ENCODE measurements at places on chromosomes 2 and 18.

DNA sequence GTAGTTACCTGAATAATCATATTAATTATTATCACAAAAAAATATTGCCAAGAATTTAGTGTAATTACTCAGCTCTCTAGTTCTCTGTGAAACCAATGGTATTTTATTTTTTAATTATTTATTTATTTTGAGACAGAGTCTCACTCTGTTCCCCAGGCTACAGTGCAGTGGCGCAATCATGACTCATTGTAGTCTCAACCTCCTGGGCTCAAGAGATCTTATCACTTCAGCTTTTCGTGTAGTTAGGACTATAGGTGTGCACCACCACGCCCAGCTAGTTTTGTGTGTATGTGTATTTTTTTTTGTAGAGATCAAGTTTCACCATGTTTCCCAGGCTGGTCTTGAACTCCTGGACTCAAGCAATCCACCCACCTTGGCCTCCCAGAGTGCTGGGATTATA is 440.4 kb upstream of the CDH20 start:
- DNase-seq = no peak

GRCh38 chr2:189648846-189649509 is 12.3 kb upstream of the ASNSD1 start:
- DNase-seq = no peak

DNA sequence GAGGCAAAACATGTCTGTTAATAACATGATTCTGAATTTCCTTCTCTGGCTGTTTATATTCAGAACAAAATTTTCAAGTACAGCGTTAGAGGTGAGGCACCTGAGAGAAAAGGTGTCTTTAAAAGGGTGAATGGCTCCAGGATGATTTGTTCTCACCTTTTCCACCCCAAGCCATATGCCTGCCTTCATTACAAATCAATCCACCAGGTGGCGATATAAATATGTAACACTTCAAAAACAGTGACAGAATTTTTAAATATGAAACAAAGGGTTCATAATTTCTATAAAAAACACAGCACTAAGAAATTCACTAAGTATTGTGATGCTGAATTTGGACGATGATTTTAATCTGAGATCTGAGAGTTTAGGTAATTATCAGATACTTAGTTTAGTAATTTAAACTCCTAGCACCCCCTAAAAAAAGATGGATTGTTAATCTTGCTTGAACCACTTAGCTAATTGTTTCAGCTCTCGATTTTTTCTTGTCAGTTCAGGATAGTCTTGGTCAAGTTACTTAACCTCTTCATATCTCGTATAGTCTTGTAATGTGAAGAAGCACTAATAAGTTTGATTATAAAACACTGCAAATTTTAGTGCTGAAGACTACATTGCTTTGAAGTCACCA is 528.8 kb downstream of the CPS1 start:
- no peak for DNase-seq

GRCh38 chr2:196390243-196391148 is 219.1 kb upstream of the STK17B start:
- no peak for DNase-seq

GRCh38 chr2:47070155-47070919 is 84.8 kb downstream of the STPG4 start:
- no peak for DNase-seq

GRCh38 chr2:63861220-63861822 is 19.6 kb downstream of the UGP2 start:
- DNase-seq = peak; percentile 25

DNA sequence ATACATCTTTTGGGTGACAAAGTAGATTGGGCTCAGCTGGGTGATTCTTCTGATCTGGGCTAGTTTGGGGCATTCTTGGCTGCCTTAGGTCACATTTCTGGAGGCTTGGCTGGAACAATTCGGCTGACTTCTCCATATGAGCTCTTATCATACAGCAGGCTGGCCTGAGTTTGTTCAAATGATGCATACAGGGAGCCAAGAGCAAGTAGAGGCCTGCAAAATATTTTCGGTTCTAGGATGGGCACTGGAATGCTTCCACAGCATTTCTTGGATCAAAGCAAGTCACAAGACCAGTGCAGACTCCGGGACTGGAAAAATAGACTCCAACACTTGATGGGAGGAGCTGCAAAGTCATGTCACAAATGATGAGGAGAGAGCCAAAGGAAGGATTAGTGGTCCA is 98.4 kb downstream of the SCG2 start:
- DNase-seq = no peak

DNA sequence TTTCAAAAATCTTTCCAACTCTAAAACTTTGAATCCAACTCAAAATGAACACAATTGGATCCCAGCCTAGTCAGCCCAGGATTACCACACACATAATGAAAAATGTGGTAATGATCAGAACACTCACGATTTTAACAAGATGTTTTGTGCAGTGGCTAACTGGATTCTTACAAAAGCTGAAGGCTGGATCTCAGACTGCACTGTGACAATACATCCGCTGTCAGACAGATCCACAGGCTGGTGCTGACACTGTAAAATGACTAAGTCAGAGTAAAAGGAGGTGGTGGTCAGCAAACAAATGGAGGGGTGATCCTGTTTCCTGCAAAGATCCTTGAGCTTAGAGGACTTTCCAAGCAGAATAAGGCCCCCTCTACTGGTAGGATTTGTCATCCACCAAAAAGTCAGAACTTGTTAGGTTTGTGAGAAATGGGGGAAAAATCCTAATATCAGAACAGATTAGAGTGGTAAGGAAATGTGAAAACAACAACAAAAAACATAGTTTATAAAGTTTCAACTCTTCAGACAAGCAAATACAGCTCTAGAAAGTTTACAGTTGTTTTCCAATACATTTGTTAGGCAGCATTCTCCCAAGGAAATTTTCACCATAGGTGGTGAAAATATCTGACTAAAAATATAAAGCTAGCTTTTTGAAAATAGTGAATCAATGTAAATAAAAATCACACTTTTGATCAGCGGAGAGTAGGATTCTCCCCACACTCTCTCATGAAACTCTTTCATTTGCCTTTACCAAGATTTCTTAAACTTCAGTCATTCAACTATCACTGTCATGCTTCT is 211.9 kb downstream of the AGPS start:
- DNase-seq = no peak

DNA sequence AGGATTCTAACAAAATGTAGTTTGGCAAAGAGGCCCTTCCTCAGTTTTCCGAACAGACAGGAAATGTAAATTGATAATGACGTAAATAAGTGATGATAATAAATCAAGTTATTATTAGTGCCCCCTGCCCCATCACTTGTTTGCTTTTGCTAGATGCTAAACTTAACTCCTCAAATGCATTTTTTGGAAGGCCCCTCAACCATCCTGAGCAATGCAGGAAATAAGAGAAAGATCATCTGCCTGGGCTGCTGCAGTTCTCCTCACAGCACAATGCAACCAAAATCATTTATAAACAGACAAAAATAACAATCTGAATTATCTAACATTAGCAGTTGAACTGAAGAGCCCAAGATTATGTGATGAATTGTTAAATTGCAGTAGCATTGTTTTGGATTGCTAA is 62.6 kb upstream of the PSMD14 start:
- no peak for DNase-seq

- peak; percentile 49 for DNase-seq
Observed at GRCh38 chr2:73175663-73176204, 26.6 kb upstream of the NOTO start.

GRCh38 chr18:11947214-11948191 is 33.8 kb upstream of the IMPA2 start:
- DNase-seq = peak; percentile 24

GRCh38 chr2:164275659-164276058 is 345.6 kb downstream of the GRB14 start:
- no peak for DNase-seq

DNA sequence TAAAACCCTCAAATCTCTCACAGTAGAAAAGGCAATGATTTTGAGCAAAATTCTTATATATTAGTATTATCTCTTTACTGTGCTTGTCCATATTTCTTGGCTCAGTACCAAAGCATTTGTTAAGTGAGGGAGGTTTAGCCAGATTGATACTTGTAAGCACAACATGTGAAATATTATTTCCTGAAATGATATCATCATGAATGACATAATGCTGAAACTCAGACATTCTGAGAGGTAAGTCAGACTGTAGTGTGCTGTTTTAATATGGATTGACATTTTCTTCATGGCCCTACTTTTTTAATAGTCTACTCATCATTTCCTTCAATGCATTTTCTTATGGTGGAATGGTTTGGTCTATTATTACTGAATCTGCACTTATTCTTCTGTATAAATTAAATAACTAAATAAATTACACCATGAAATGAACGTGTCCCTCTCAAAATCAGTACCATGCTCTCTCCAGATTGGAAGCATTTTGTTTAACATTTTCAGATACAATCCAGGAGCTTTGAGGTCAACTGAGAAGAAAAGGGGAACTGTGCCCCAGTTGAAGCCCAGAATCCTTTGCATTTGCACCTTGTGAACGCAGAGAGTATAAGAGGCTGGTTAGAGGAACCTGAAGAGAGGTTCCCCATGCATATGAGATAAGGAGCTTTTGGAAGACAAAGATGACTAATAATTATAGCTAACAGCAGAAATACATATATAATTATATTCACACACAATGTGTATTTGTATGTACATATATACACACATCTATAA is 50.1 kb upstream of the CRACDL start:
- no peak for DNase-seq

DNA sequence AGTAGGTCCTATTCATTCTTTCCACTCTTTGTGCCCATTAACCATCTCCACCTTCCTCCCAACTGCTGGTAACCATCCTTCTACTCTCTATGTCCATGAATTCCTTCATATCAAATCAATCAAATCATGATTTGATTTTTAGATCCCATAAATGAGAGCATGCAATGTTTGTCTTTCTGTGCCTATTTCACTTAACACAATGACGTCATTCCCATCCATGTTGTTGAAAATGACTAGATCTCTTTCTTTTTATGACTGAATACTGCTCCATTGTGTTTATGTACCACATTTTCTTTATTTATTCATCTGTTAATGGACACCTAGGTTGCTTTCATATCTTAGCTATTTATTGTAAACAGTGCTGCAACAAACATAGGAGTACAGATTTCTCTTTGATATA is 827.3 kb upstream of the NRXN1 start:
- DNase-seq = no peak

GRCh38 chr2:68936889-68937288 is 15.8 kb downstream of the GKN2 start:
- no peak for DNase-seq

DNA sequence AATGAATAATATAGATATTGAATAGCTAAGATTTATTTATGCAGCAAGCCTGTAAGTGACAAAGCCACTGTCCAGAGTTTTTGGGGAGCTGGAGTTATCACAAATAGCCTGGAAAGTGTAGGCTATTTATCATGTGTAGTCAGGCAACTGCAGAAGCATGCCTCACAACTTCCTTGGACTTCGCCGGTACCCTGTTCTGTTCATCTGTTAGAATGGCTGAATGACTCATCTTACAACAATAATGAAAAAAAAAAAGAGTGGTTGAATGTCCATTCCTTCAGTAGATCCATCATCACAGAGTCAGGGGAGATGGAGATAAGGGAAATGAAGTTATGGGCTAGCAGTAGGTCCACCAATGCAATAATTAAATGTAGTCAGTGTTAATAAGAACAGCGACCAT is 24.0 kb upstream of the ATP5MC3 start:
- DNase-seq = no peak

DNA sequence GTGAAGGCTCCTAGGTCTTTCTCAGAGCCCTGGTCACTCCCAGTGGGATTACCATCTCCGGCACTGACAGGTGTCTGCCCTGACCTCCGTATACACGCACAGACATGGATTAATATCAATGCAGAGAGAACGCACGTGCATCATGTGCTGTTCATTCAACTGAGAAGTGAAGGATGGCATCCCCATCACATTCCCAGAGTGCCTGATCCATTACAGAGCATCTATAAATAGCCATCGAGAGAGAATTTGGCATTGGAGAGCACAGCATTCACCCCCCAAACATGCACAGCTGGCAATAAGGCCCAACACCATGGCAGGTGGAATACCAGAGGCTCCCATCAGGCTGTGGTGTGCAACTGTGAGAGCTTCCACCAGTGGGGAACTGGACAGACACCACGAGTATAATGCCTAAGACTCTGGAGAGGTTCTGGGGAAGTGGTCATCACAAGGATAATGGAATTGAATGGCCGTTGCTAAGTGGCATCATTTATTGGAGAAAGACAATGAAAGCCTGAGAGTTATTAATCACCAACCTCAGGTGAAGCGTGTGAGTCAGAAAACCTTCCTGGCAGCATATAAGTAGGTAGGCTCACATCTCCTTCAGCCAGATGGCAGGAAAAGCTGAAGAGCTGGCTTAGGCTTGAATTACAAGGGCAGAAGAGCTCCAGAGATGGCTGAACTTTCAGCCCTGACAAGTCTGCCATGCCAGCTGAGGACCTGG is 244.5 kb upstream of the ID2 start:
- DNase-seq = no peak

DNA sequence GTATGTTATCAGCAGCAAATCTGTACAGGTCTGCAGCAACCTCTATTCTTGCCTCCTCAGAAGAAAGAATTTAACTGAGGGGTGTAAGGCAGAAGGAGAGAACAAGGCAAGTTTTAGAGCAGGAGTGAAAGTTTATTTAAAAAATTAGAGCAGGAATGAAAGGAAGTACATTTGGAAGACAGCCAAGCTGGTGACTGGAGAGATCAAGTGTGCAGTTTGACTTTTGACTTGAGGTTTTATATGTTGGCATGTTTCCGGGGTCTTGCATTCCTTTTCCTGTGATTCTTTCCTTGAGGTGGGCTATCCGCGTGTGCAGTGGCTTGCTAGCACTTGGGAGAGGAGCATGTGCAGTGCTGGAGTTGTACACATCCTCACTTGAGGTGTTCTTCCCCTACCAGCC is 16.5 kb upstream of the CERS6 start:
- no peak for DNase-seq

- DNase-seq = no peak
Observed at GRCh38 chr2:167258712-167259111, 370.4 kb downstream of the XIRP2 start.

DNA sequence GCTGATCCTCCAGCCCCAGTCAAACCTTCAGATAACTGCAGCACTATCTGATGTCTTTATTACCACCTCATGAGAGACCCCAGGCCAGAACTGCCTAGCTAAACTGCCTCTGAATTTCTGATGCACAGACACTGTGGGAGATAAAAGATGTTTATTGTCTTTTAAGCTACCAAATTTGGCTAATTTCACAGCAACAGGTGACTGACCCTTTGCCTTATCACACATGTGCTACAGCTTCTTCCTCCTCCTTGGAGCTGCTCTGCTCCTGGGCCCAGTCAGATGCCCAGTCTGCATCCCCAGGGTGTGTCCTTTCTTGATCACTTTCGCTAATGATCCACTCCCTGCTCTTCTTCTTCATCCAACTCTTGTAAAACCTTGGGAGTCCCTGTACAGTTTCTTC is 19.6 kb upstream of the ACOXL start:
- DNase-seq = no peak

GRCh38 chr2:102801098-102801718 is 39.4 kb downstream of the TMEM182 start:
- DNase-seq = no peak

DNA sequence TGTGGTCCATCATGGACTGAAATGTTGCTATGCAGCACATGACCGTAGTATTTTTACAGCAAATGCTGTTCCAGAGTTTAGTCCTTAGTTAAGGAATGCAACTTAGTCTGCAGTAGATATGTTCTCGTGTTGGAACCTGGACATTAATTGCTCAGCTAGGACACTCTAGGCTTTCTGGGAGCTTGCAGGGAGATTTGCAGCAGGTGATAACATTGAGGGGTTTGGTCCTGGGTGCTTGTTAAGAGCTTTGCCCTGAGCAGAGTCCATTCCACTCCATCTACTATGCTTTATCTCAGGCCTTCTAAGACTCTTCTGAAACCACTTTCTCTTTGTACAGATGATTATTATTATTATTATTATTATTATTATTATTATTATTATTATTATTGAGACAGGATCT is 27.1 kb downstream of the DRC1 start:
- no peak for DNase-seq
